Foreskin melanocyte (primary cell): ENCODE measurements at places on chromosomes 3 and 15.

- DNase-seq, result no peak
These were observed 33.9 kb downstream of the PIK3CA start for GRCh38 chr3:179181993-179182551.

- no peak for DNase-seq
These were observed 137.6 kb downstream of the IMPG2 start for GRCh38 chr3:101182734-101183133.

GRCh38 chr3:14461748-14462324, 59.4 kb downstream of the SLC6A6 start:
- no peak for DNase-seq

GRCh38 chr3:7282988-7283387, 422.1 kb downstream of the GRM7 start:
- no peak for DNase-seq

DNA sequence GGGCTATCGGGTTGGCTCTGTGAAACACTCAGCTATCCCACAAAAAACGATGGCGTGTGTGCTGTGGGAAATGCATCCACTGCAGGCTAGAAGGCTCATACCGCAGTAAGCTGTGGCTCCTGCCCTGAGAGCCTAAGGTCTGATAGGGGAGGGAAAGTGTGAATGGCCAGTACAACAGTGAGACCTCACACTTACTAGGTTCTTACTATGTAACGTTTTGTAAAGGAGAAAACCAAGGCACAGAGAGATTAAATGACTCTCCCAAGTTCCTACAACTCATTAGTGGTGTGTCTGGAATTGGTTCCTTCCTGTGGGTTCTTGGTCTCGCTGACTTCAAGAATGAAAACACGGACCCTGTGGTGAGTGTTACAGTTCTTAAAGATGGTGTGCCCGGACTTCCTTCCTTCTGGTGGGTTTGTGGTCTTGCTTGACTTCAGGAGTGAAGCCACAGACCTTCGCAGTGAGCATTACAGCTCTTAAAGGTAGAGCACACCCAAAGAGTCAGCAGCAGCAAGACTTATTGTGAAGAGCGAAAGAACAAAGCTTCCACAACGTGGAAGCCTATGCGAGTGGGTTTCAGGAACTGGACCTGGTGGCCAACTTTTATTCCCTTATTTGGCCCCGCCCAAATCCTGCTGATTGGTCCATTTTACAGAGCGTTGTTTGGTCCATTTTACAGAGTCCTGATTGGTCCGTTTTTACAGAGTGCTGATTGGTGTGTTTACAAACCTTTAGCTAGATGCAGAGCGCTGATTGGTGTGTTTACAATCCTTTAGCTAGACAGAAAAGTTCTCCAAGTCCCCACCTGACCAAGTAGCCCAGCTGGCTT, 161.7 kb downstream of the POLR2M start:
- no peak for DNase-seq

- DNase-seq, result no peak
These were observed 47.4 kb downstream of the FSIP1 start for GRCh38 chr15:39735120-39735717.
